ENCODE measurements at places on chromosomes 5 and 9. TPM values are rescaled to one million over a fixed set of nuclear protein-coding genes. Genes with fewer than 3 reads are reported as not detected.

The BARHL1 gene
- not detected for total RNA-seq

The OLFM1 gene
- total RNA-seq, result 17.8 TPM

The PDGFRB gene
- total RNA-seq, result 26.6 TPM

DNA sequence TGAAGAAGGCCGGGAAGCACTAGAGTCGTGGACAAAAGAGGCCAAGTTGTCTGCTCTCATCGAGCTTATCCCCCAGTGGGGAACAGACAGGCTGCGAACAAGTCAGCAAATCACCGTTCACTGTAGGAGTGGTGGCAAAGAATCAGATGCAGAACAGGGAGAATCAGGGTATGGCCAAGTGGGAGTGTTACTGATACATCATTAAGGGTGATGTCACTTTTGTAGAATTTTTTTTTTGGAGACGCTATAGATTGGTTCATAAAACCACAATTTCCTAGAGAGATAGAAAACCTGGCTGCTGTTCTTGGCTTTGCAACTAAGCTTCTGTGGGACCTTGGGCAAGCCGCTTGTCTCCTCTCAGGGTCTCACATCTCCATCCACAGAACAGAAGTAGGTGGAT lies 21.3 kb downstream of the SPRY4 start:
- H3K4me1 ChIP-seq, result no peaks in the 10 kb centered on the region
- H3K27me3 ChIP-seq, result no peaks in the 10 kb centered on the region
- no peak overlapping the region for H3K27ac ChIP-seq
- no peak for DNase-seq
- H3K36me3 ChIP-seq, result no peaks in the 10 kb centered on the region

DNA sequence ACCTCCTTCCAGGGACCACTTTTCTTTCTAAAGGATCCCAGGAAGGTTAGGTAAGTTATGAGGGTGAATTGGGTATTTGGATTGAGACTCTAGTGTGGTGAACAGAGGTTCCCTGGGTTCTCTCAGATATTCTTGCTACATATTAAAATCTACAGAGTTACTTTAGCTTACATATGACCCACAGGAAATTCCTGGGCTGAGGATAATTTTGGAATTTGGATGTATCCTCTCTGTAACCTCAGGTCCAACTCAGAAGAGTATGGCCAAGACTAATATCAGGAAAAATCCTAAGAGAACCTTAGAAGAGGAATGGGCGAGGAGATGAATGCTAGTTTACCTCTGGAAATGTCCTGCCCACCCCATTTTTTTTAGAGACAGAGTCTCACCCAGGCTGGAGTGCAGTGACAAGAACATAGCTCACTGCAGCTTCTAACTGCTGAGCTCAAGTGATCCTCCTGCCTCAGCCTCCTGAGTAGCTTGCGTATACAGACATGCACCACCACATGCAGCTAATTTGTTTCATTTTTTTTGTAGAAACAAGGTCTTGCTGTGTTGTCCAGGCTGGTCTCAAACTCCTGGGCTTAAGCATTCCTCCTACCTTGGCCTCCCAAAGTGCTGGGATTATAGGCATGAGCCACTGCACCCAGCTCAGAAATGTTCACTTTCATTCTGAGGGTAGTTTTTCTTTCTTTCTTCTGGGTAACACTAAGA lies 196.4 kb downstream of the ARHGEF28 start:
- H3K27ac ChIP-seq, result no peak overlapping the region
- no peaks in the 10 kb centered on the region for H3K27me3 ChIP-seq
- no peak for DNase-seq
- H3K4me1 ChIP-seq, result no peaks in the 10 kb centered on the region
- H3K36me3 ChIP-seq, result no peaks in the 10 kb centered on the region
- no peak overlapping the region for H3K4me3 ChIP-seq

The SPINK4 gene
- total RNA-seq, result not detected

The CCT5 gene
- total RNA-seq, result 157 TPM

The ATOX1 gene
- total RNA-seq, result 57.6 TPM

GRCh38 chr9:87211669-87212068 lies 264.4 kb upstream of the GAS1 start:
- DNase-seq, result no peak
- H3K36me3 ChIP-seq, result no peaks in the 10 kb centered on the region
- no peaks in the 10 kb centered on the region for H3K4me1 ChIP-seq
- H3K4me3 ChIP-seq, result no peak overlapping the region
- no peak overlapping the region for H3K27ac ChIP-seq

DNA sequence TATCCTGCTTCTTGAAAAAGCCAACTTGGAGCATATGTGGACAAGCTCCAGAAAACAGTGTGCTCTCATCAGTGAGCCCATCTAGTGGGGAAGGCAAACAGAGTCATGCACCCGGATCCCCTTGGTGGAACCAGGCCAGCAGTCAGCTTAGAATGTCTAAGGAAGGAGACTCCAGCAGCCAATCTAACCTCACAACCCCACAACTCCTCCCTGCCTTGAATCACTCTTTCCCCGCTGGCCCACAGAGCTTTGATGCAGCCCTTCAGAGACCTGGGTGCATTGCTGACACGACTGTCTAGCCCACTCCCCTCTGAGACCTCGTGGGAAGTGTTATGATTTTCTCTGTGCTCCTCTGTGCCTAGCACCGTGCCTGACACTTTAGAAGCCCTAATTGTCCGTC lies 623.7 kb downstream of the BNC2 start:
- no peaks in the 10 kb centered on the region for H3K4me1 ChIP-seq
- no peak overlapping the region for H3K27ac ChIP-seq
- no peaks in the 10 kb centered on the region for H3K27me3 ChIP-seq
- H3K36me3 ChIP-seq, result no peaks in the 10 kb centered on the region
- no peak for DNase-seq
- H3K4me3 ChIP-seq, result no peak overlapping the region

DNA sequence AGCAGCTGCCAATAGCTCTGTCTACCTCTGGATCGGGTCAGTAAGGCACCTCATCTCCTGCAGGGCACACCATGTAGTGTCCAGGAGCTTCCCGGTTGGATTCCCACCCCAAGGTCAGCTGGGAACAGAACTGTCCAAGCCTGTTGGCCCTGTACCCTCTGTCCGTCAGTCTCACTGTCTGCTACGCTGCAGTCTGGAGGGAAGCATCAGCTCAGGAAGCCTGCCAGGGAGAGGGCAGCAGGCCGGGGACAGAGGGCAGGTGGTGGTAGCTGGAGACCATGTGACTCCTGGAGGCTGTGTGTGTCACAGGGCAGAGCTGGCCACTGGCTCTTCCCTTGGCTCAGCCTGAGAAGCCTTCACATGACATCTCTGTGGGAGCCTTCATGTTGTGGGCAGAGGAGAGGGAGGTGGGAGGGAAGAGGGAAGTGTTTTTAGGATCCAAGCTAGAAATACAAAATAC lies 134.5 kb downstream of the SEC61B start:
- peak; percentile 68 for DNase-seq
- H3K36me3 ChIP-seq, result no peaks in the 10 kb centered on the region
- H3K27me3 ChIP-seq, result no peaks in the 10 kb centered on the region
- no peak overlapping the region for H3K4me3 ChIP-seq

The GADD45G gene
- total RNA-seq, result 21.9 TPM

The C6 gene
- total RNA-seq, result 35.6 TPM

The FOXD4L4 gene
- not detected for total RNA-seq
